Fibroblast of skin of abdomen (primary cell): ENCODE measurements at places on chromosomes 4 and X.
A peak's percentile ranks its signal among the peaks of the same experiment; 100 is the strongest.

DNA sequence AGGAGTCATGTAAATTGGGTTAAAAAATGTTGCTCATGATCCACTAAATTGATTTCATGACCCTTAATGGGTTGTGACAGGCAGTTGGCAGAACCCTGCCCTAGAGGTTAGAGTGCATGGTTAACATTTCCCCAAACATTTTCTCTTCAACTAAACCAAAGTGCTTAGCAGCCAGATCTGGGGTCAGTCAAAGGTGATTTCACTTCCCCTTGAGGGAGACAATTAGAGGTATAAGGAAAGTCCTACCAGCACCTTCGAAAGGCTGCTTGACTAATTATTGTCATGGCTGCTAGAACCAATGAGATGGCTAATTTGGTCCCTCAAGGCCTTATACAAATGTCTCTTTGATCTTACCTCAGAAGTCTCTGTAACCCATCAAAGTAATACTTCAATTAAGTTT, 30.9 kb upstream of the INTS6L start:
- DNase-seq = no peak

DNA sequence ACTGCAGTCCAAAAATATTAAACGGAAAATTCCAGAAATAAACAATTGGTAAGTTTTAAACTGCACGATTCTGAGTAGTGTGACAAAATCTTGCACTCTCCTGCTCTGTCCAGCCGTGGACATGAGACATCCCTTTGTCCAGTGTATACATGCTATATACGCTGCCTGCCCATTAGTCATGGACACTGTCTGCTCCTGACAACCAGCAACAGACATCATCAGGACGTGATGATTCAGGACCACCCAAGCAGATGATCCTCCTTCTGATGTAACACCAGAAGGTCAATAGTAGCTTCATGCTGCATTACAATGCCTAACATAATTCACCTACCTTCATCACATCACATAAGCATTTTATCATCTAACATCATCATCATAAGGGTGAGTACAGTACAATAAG, 36.3 kb downstream of the ATRX start:
- DNase-seq = peak; percentile 70

- no peak for DNase-seq
These were observed 255.5 kb downstream of the LDB2 start for GRCh38 chr4:16642897-16643296.

DNA sequence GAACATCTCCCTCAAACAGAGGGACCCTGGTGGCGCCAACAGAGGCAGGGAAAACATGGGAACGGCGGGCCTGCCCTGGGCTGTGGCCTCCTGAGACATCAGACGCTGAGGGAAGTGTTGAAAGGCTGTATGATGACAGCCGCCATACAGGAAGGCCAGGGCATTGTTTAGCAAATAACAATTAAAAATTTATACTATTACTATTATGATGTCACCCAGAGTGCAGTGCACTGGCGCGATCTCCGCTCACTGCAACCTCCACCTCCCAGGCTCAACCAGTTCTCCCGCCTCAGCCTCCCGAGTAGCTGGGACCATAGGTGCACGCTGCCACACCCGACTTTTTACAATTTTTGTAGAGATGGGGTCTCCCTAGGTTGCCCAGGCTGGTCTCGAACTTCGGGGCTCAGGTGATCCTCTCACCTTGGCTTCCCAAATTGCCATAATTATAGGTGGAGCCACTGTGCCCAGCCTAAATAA, 54.6 kb downstream of the CPZ start:
- DNase-seq = no peak

GRCh38 chr4:162364651-162365050, 200.9 kb upstream of the FSTL5 start:
- no peak for DNase-seq
